ENCODE measurements at places on chromosomes 16 and 17. TPM values are rescaled to one million over a fixed set of nuclear protein-coding genes. Genes with fewer than 3 reads are reported as not detected.

The GAA gene
- 45.4 TPM for total RNA-seq

The PRKAR1A gene
- total RNA-seq = 204 TPM

The PRSS21 gene
- 0.32 TPM for total RNA-seq

The NUPR1 gene
- total RNA-seq = 5.7 TPM

The ZNF18 gene
- total RNA-seq = 6.0 TPM

The ZNF652 gene
- 5.5 TPM for total RNA-seq

The HSD17B2 gene
- total RNA-seq = 137 TPM

The KRTAP3-2 gene
- total RNA-seq = not detected

The TEX19 gene
- not detected for total RNA-seq

The DNAI2 gene
- total RNA-seq = not detected
